ENCODE measurements at places on chromosomes 2 and 18.

GRCh38 chr2:95037384-95037839 is 11.9 kb downstream of the MAL start:
- no peak for DNase-seq

DNA sequence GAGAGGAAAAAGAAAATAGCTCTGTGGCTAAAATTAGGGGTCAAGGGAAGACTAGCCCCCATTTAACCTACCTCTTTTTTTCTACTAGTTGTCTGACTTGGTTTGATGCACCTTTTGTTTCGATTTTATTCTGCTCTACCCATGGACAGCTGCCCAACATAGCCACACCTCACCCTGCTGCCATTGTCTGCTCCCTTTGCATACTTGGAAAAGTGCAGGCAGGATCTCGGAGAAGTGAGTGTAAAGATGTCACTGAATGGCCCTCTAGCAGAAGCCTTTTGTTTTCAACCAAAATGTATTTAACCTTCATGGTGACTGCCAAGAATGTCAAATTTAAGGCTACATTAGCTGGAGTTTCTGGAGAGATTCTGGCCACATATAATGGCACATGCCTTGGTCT is 62.9 kb downstream of the SETBP1 start:
- DNase-seq: no peak

DNA sequence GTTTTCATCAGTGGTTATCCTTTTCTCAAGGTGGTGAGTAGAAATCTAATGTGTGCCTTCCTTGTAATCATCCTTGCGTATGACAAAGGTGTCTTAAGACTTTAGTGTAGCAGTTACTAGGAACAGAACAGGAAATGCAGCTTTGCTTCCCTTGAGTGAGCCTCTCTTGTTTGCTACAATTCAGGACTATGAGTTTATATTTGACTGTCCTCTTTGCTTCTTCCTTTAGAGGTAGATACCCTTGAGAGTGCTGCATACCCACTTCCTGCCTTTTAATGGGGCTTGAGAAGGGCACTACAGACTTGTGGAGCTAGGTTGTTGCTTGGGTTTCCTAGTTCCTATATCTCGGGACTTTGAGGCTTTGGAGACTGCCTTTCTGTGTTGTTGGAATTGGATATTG is 3.8 kb downstream of the KCNJ13 start:
- DNase-seq: no peak

GRCh38 chr18:49814147-49814499 is 790 bp upstream of the ACAA2 start:
- DNase-seq: peak; percentile 46

DNA sequence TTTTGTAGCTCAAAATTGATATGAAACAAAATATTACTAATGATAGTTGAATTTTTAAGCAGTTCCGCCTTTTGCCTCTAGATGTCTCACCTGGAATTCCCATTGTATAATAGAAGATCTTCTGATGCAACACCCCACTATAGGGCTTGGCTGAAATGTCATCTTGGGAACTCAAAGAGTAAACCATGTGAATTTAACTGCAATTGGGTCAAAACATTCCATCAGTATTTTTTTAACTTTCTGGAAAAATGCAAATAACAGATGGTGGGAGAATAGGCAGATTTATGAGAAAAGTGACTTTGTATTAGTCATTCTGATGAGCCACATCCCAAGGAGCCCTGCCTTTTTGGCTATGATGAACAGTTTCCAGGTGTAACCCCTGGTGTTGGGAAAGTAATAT is 489.9 kb downstream of the NYAP2 start:
- DNase-seq: no peak

DNA sequence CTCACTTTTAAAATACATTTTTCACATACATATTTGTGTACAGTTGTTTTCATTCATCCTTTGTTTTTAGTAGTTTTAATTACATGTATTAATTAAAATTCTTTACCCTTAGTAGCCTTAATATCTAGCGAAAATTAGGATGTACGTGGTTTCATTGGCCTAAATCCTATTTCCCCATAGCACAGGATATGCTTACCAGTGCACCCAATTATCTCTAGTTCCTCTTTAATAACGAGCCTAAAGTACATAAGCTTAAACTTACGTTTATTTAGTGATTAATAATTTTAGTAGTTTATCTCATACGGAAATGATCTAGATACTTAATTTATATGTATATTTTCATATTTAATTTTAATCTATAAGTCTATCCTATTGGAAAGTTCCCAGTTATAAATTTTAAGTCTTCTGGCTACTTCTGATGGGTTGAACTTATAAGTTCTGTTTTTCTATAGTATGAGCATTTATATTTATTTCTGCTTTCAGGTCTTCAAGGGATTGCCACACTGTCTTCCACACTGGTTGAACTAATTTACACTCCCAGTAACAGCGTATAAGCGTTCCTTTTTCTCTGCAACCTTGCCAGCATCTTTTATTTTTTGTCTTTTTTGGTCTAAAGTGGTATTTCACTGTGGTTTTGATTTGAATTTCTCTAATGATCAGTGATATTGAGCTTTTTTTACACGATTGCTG is 21.4 kb upstream of the RUFY4 start:
- DNase-seq: no peak

DNA sequence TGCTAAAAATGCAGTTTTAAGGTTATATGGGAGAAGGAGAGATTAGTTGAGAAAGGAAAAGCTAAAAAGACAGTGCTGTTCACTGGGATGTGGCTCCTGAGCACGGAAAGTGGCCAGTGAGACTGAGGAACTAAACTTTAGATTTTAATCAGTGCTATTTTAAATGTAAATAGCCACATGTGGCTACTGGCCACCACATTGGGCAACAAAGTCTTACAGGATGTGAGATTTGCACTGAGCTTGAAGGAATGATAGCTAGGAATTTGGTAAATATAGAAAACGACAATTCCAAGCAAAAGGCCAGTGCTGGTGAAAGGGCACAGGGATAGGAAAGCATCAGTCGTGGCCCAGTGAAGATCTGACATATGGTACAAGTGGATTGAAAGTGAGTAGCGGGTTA is 14.1 kb upstream of the SP5 start:
- no peak for DNase-seq

GRCh38 chr2:242034138-242034537 is 164.6 kb downstream of the RTP5 start:
- DNase-seq: no peak

DNA sequence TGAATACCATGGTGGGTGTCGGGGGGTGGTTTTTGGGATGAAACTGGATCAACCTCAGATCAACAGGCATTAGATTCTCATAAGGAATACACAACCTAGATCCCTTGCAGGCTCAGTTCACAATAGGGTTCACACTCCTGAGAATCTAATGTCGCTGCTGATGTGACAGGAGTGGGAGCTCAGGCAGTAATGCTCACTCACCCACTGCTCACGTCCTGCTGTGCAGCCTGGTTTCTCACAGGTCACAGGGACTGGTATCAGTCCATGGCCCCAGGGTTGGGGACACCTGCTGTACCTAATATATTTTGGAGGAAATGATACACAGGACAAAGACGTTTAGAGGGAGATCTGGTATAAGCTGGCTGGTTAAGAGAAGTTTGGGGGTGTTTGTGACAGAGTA is 338.8 kb downstream of the PLCL1 start:
- no peak for DNase-seq

GRCh38 chr18:54852780-54853675 is 24.8 kb downstream of the RAB27B start:
- DNase-seq: no peak

DNA sequence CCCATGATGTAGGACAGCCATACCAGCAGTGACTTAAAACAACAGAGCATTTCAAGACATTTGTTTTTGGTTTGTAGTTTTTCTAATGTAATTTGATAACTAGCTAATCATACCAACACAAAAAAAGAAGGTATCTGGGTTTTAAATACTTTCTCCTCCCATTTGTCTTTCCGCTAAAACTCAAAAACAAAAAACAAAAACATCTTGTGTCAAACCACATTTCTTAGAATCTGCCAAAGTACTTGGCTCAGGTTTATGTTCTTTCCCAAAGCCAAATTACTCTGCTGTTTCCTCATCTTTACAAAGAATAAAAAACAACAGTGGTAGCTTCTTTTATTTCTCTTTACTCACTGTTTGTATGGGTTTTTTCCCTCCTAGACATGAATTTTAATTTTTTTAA is 71.5 kb downstream of the GREB1L start:
- no peak for DNase-seq

DNA sequence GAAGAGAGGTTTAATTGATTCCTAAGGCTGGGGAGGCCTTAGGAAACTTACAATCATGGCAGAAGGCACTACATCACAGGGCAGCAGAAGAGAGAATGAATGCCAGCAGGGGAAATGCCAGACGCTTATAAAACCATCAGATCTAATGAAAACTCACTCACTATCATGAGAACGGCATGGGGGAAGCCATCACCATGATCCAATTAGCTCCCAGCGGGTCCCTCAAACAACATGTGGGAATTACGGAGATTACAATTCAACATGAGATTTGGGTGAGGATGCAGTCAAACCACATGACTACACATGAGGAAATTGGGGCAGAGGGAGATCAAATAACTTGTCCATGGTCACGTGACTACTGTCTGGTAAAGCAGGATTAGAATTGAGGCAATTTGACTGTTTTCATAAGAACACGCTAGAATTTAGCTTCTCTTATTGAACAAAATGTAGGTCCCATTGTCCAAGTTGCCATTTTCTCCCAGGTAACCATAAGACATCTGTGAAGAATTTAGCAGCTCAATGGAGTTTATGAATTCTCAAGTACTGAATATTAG is 445.1 kb upstream of the CDH20 start:
- DNase-seq: no peak

DNA sequence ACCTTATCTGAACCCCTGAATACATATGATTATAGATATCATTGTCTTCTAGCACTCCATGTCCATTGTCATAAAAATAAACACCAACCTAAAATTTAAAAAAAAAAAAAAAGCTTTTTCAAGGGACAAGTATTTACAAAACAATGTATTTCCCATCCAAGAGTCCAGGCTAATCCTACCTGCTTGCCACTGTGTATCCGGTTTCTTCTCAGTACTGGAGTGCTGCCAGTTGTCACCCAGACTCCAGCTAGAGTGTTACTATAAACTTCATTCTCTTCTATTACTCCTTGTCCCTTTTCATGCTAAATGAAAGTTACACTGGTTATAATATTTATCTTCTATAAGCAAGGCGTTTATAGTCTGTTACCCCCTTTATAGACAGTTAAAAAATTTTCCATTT is 35.8 kb downstream of the MSH6 start:
- DNase-seq: no peak

- no peak for DNase-seq
Measured at GRCh38 chr18:58937071-58937886, 72.6 kb downstream of the ZNF532 start.

DNA sequence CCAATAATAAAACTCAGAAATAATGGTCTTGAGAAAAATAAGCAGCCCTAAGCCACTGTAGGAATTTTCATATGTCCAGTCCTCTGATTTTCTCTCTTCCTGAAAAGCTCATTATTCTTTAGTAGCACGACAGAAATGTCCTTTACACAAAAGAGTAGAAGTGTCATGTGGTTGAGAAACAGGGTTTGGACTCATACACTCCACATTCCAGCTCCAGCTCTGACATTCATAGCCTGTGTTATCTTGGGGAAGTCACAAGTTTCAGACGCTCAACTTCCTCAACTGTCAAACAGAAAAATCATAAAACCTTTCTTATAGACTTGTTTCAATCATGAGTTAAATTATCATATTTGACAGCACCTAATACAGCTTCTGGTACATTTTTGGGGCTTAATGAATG is 511.5 kb downstream of the TNS1 start:
- no peak for DNase-seq

DNA sequence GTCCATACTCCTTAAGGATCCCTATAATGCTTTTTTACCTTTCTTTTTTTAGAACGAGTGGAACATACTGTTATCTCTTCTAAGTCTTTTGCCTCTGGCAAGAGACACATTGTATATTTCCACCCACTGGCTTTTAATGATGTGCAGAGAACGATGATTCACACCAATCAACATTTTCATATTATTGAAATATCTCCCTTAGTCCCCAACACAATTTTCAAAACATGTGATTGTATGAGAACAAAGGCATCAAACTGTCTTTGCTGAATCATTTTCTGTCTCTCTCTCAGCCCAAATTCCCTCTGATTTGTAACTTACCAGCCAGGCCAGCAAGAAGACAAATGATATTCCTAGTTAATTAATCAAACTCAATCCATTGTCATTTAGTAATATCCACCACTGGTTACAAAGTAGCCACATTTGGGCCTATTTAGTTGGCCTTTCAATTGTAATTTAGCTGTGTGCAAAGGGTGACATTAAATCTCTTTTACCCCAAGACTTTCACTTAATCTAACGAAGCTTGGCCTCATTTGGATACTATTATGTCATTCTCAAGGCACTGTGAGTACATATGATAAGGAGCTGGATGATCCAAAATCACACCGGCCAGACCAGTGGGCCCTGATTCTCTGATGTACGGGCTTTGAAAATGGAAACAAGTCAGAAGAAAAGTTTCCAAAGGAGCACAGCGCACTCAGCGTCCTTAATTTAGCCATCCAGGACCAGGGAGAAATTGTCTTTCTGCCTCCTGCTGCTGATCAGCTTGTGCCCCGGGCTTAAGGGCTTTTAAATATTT is 185.1 kb downstream of the SCG2 start:
- no peak for DNase-seq

DNA sequence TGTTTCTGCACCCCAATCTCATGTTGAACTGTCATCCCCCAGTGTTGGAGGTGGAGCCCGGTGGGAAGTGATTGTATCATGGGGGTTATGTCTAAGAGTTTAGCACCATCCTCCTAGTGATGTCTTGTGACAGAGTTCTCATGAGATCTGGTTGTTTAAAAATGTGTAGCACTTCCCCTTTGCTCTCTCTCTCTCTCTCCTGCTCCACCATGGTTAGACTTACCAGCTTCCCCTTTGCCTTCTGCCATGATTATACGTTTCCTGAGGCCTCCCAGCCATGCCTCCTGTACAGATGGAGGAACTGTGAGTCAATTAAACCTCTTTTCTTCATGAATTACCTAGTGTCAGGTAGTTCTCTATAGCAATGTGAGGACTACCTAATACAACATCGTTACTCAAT is 396.9 kb upstream of the LRATD1 start:
- DNase-seq: no peak

- DNase-seq: no peak
Measured at GRCh38 chr2:159910951-159911350, 112.9 kb upstream of the CD302 start.

DNA sequence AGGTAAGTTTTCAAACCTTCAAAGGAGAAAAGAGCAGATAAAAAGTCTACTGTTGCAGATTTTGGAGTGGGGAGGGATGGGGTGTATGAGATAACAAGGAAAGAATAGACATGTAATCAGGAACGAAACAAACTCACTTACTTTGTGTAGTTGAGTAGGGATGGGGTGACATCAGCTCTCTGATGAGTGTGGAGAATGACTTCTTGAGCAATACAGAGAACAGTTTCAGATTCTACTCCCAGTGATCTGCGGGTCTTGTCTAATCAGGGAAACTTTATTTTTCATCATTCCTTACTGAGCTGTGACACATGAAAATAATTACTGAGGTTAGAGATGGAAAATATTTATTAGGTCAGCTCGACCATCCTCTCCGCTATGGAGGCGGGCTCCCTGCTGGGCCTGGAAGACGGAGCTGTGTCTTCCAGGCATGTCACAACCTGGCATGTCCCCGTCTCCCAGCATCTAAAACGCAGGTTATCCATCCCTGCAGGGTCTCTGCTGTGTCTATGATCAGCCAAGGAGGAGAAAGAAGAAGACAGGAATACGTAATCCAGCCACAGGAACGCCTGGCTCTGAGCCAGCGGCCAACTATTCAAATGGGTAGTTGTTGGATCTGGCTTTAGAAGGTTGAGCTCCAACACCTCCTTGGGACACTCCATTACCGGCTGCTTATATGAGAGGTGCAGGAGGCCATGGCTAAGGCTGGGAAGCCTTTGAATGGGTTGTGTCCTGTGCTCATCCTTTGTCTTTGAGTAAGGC is 99.0 kb upstream of the SATB2 start:
- DNase-seq: no peak

Data from activated T-helper 9 cell treated with anti-CD3 and anti-CD28 coated beads, Interleukin-2, amount 50 U/mL, for 16 hours (primary cell).